A172 (cell line): ENCODE measurements at places on chromosomes 1 and 21. TPM values are rescaled to one million over a fixed set of nuclear protein-coding genes. Genes with fewer than 3 reads are reported as not detected.
A peak's percentile ranks its signal among the peaks of the same experiment; 100 is the strongest.

The HSF2BP gene
- 8.8 and 9.1 TPM in 2 replicates for total RNA-seq

The ZBTB8A gene
- total RNA-seq = 3.6 and 3.9 TPM in 2 replicates

The CELF3 gene
- not detected in 2 replicates for total RNA-seq

The CAMSAP2 gene
- total RNA-seq = 57.9 and 67.7 TPM in 2 replicates

The SLC2A5 gene
- not detected in 2 replicates for total RNA-seq

The GMEB1 gene
- 4.3 and 5.0 TPM in 2 replicates for total RNA-seq

The RHBDL2 gene
- total RNA-seq = 1.2 and 3.3 TPM in 2 replicates

The IGSF21 gene
- total RNA-seq = not detected in 2 replicates

The ALDH9A1 gene
- total RNA-seq = 89.2 and 96.5 TPM in 2 replicates

DNA sequence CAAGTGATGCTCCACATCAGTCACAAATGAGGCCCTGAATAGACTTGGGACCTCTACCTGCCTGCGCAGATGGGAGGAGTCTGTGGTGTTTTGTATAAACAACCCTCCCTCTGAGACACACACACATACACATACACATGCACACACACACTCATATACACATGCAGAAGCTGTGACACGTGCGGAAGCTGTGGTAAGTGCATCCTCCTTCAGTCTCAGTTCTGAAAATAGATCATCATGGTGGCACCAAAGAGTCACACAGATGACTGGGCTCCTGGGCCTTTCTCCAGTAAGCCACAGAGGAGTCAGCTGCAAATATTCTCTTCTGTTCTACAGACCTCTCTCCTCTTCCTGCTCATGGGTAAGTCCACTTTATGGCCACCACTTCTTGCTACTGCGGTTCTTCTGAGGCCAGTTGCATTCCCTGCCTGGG lies at the start of gene LY9:
TSS of gene LY9 (plus strand) at position 224 of the 433 bp plus-strand sequence. CDS start at position 238, 14 bp downstream.
- DNase-seq = no peak

DNA sequence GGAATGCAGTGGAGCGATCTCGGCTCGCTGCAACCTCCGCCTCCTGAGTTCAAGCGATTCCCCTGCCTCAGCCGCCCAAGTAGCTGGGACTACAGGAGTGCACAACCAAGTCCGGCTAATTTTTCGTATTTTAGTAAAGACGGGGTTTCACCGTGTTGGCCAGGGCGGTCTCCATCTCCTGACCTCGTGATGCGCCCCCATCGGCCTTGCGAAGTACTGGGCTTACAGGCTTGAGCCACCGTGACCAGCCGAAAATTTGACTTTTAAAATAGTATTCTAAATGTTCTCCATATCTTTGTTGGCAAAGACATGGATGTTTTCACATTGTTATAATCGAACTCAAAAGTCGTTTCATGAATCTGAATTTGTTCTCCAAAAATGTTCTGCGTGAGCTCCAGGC lies 36.7 kb upstream of the SMYD2 start:
- DNase-seq = no peak

DNA sequence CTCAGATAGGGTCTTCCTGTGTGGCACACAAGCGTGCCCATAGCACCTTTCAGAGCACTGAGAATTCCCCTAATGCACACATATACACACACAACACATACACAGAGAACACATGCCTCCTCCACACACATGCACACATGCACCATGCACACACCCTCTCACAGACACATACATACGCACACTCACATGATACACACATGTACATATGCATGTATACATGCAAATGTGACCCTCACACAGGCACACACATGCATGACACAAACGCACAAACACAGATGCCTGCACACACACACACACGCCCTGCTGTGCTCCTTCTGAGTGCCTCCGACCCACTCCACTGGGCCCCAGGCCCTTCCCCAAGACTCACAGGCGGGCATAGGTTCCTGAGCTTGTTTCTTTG lies 251.0 kb downstream of the PTPRU start:
- DNase-seq = no peak

DNA sequence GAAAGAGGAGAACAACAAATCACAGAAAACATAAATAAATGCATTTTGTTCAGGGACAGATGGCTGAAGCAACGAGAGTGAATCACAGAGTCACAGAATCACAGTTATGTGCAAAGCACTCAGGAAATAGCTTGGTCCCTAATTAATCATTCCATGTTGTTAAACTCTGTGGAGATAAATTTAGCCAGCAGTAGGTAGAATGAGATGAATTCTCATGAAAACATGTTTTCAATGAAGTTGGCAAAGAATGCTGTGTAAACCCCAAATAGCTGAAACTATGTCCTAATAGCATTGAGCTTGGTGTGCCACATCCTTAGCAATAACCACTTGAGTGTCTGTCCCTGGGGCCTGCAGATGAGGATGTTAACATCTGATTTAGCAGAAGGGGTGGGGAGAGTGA lies 20.4 kb downstream of the LEPR start:
- DNase-seq = no peak

- no peak for DNase-seq
Measured at GRCh38 chr1:169943963-169944526, 50.3 kb upstream of the SCYL3 start.

GRCh38 chr1:204207136-204207616 lies 6.6 kb downstream of the GOLT1A start:
- DNase-seq = peak; percentile 31

- DNase-seq = no peak
Measured at GRCh38 chr1:80202118-80202517, 1195.6 kb upstream of the ADGRL4 start.

GRCh38 chr1:77545970-77546369 lies 136.5 kb downstream of the ZZZ3 start:
- no peak for DNase-seq

DNA sequence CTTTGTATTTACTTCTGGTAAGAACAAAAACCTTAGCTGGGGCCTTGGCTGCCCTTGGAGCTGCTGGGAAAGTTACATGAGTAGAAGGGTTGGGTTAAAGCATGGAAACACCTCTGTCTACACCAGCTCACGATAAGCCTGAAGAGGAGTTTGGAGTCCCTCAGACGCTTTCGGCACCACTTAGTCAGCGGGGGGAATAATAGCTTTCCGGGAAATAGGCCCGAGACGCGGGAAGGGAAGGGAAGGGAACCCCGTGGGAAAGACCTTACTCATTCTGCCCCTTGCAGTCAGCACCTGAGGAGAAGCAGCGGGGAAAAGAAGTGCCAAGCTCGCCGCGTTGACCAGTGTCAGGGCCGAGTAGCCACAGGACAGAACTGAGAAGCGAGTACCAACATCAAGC lies 66.4 kb upstream of the PDE9A start:
- no peak for DNase-seq

DNA sequence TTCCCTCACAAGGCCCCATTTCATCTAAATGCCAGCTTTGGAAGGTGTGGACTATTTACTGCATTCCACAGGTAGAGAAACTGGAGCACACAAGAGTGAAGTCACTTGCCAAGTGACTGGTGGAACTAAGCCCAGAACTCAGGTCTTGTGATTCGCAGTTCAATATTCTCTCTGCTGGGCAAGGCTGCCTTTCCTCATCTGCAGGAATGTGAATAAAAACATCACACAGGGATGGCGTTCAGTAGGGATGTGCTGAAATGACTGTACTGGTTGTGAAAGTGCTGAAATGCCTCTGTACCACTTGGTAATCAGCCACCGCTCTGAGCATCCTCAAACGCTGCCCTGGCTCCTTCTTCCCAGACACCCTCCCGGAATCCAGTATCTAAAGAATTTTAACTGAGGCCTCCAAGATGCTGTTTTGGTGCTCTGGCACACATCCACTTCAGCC lies 145.6 kb downstream of the HIVEP3 start:
- peak; percentile 20 for DNase-seq

- DNase-seq = no peak
Measured at GRCh38 chr1:36874271-36875060, 159.8 kb downstream of the GRIK3 start.

DNA sequence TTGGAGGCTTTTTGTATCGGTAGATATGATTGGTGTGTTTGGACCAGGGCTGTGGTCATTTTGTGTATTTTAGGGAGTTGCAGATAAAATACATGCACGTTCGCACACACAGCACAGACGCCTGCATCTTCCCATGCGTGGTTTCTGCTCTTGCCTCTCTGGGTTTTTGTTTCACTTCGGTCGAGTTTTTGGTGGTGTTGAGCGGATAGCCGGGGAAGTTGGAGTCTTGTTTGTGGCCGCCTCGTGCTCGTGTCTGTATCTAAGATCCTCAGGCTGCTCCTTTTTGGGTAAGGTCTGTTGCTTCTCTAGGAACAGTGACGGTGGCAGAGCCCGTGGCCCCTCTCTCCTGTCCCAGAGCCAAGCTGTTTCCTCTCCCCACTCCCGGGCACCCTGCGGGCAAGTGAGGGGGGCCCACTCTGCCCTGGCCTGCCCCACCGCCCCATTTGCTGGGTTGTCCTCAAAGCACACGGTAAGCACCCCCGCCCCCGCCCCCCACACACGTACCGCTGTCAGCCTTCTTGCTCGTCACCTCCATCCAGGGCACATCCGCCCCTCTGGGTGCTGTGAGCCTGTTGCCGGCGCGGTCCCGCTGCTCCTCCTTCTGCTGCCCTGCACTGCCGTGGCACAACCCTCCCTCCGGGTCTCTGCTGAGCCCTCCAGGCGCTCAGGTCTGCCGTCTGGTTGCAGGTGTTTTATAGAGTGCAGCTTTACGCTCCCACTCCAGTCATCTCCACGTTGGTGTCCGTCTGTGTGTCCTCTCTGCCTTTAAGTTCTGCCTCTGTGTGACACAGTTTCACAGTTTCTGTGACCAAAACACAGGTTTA lies 51.9 kb downstream of the AGPAT3 start:
- DNase-seq = no peak

- no peak for DNase-seq
Measured at GRCh38 chr1:47767741-47768100, 229.5 kb downstream of the TRABD2B start.

DNA sequence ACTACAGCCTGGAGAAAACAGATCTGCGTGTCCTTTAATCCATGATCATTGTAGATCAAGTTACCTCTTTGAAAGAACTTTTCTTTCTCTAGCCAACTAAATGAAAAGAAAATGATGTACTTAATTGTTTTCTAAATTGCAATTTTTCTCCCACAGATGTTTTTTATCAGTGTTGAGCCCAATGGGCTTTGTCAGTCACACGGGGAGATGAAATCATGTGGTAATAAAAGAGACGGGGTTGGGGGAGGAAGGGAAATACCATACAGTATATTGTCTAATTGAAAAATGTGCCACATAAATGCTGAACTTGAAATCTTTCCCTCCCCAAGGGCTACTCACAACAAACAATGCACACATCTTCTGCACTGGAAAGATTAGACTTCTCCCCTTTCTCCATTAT lies 58.4 kb downstream of the NTMT2 start:
- no peak for DNase-seq

DNA sequence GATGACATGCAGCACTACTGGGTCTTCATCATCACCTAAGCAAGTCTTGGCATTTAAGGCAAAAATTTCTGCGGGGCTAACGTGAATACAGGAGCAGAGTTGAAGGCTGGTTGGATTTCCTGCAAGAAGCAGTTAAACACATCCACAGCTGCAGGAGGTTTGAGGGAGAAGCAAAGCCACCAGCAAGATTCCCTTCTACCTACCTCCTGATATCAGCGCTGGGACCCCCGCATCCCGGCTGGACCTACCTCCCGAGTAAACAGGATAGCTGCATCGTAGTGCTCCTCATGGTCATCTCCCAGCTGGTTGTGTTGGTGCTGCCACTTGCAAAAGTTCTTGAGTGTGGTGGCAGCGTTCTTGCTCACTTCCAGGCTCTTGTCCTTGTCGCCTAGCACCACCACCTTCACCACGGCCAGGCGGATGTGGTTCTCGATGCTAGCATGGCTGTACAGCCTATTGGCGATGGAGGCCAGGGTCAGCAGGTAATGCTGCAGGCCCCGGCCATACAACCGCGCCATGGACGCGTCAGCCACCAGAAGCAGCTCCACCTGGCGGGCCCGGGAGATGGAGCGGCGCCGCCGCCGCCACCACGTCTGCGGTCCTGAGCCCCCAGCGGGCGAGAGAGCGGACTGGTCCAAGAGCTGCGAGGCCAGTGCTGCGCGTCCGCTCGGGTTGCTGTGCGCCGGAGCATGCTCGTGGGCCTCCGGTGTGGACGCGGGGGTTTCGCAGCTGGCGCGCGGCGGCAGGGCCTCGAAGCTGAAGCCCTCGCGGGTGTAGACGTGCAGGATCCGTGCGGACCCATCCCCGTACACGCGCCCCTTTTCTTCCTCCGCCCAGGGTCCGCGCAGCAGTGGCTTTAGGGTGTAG lies 1.6 kb downstream of the ADAMTS5 start:
- DNase-seq = no peak

- DNase-seq = no peak
Measured at GRCh38 chr1:158119976-158120653, 60.6 kb upstream of the CD1D start.

- no peak for DNase-seq
Measured at GRCh38 chr1:168933141-168933805, 173.2 kb upstream of the ATP1B1 start.

DNA sequence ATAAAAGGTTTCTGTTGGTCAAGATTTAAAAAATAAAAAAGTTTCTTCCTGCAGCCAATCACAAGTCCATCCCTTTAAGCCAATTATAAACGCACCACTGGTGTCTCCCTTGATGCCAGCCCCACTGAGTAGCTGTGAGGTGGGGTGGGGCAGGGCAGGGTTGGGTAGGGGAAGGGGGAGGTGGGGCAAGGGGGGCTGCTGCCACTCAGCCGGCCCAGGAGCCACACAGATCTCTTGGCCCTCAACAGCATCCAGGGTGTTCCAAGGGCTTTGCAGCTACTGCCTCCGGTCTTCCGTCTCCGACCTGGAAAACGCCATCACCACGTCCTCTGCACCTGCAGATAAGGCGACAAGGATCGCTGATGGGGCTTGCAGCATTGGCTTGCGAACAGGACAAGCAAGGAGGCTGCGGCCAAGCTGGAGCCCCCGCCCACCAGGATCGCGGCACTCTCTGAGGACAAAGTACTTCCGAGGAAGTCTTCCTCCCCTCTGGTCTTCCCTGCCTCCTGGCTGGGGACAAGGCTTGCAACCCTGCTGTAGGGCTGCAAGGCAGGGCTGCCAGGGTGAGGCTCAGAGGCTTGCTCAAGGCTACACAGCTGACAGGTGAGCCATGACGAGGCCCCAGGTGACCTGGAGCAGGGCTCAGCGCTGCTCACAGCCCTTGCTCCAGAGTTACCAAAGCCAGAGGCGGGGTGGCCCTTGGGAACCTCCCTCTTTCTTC lies 26.8 kb upstream of the CLSTN1 start:
- DNase-seq = no peak

DNA sequence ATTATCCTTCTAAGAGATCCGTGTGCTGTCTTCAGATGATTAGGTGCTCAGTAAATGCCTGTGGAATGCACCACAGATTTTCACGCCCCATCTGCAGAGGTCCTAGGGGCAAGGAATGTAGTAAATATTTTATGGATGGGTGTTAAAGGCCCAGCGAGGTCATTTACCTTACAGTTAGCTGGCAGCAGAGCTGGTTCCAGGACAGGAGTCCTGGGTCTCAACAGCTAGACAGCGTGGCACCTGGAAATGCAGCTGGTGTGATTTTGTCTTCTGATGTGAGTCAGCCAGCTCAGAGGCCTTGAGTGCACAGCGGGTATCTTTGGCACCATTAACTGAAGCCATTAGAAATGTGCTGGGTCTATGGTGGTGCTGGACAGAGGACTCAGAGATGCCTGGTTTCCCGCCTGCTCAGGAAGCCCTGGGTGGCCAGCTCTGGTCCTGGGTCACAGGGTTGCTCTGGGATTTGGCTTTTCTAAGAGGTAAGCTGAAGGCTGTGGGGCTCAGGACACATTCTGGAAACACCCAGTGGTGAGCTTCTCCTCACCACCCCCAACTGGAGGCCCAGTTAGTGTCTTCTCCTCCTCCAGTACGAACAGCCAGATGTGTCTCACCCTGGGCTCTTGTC lies 65.5 kb downstream of the DDX20 start:
- peak; percentile 2 for DNase-seq

- DNase-seq = no peak
Measured at GRCh38 chr1:33010932-33011731, 25.6 kb downstream of the AK2 start.
